ENCODE measurements at places on chromosomes 11 and 22.

DNA sequence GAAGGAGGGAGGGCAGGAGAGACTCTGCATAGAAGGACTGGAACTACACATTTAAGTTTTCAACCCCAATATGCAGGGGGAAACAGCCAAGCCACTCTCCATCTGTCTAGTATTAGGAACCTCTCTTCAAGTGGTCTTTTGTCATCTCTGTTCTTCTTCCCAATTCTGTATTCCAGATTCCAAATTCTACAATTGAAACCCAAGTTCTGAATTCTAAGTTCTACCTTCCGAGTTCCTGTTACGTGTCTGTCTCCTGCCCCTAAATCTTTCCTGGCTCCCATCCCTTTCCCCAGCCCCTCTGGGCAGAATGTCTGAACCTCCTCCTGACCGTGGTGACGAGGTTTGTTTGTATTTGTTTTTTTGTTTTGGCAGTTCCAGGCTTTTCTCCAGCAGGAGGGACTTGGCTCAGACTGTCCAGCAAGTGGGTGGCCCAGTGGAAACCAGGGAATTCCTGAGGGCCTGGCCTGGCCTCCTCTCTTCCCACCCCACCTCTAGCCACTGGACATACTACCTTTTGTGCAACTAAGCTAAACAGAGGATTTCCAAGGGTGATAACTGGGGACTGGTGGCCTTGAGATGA is 1.6 kb upstream of the THOC5 start:
- DNase-seq = no peak

- no peak for DNase-seq
Observed at GRCh38 chr11:19734171-19734570, 21.5 kb downstream of the NAV2 start.

DNA sequence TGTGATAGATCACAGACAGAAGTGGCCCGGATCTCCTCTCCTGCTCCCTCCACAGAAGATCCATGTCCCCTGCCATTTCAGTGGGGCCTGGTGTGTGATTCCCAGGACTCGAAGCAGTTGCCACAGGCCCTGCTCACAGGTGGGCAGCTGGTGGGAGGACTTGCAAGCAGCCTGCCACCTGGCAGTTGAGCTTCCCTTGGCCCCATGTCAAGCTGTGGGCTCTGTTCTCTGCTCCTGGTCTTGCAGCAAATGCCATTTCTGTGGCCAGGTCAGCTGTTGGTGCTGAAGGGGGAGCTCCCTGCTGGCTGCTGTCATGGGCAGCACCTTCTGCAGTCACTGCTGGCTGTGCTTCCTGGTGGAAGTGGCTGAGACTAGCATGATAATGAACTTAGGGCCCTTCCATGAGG is 59.1 kb upstream of the SLC22A12 start:
- no peak for DNase-seq

- DNase-seq = no peak
Observed at GRCh38 chr22:17920992-17921650, 103.2 kb downstream of the MICAL3 start.

- no peak for DNase-seq
Observed at GRCh38 chr11:63641727-63642126, 27.5 kb upstream of the PLAAT3 start.

DNA sequence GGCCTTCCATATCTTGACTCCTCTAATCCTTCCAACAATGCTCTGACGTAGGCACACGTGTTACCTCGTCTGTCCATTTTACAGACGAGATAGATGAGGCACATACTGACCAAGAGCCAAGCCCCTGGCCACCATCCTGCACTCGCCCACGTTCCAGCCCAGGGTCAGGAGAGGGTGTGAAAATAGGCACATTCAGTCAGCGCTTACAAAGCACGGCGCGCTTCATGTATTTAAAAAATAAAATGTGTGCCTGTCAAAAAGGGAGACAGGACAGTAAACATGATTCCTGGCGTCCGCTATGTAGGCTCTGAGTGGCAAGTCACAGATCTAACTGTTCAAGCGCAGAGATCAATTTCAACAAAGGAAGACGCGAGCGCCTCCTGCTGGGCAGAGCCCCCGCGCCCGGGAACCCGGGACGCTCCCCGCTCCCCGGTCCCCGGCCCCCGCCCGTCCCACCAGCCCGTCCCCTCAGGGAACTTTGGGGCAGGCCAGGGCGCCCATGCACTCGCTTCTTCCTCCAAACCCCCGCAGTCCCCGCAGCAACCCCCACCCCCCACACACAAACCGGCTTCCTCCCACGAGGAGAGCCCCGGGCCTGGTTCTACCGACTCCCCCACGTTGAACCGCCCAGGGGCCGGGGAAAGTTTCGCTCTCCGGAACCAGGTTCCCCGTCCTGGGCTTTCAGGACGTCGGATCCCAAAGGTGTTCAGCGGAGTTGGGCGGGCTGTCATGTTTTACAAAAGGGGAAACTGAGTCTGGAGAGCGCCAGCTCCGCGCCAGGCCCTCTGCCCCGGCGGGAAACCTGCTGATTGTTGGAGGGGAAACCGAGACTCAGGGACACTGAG is 10.4 kb upstream of the C1QTNF6 start:
- peak; percentile 86 for DNase-seq

DNA sequence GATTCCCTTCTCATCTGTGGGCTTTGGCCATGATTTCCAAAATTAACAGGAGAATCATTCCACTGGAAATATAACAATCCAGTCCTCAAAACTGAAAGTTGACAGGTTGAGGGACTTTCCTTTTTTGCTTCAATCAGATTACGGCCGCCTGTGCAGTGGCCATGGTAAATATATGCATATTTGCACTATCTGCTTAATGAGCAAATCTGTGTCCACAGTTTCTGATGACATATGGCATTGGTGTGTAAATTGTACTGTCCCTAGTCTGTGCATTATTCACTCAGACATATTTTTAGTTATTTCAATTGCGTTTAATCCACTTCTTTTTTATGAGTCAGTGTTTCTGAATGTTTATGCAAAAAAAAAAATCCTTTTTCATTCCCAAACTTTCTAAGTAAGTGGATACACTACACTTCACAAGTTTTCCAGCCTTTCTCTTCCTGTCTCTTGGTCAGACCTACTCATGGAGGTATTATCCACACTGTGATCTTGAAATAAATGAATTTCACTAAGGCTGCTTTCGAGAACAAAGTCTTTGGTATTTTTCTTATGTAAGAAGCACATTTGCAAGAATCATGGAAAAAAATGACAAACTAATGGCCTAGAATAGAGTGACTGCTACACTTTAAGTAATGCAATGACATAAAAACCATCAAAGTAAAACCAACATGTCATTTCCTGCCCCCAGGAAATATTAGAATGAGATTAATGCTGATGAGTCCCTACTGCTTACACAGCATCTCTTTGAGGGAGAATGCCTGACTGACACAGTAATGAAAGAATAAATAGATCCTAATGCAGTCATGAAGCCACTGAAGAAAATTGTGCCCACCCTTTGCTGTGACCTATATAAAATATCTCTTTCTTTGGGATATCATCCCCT is 76.4 kb upstream of the MTNR1B start:
- no peak for DNase-seq

All from CD4-positive, alpha-beta T cell treated with Interleukin-4 for 4 hours (primary cell).